Suprapubic skin (tissue), 4 donors: ENCODE measurements at places on chromosomes 7 and 10. TPM values are rescaled to one million over a fixed set of nuclear protein-coding genes. Genes with fewer than 3 reads are reported as not detected.
A peak's percentile ranks its signal among the peaks of the same experiment; 100 is the strongest.

CLDN4 gene
- 345 TPM for total RNA-seq

VPS37D gene
- total RNA-seq = 2.0 TPM

NACAD gene
- 1.4 TPM for total RNA-seq

PSD gene
- 4.8 TPM for total RNA-seq

GRCh38 chr10:4013651-4014121 is 228.7 kb upstream of the KLF6 start:
- DNase-seq = no peak

DNA sequence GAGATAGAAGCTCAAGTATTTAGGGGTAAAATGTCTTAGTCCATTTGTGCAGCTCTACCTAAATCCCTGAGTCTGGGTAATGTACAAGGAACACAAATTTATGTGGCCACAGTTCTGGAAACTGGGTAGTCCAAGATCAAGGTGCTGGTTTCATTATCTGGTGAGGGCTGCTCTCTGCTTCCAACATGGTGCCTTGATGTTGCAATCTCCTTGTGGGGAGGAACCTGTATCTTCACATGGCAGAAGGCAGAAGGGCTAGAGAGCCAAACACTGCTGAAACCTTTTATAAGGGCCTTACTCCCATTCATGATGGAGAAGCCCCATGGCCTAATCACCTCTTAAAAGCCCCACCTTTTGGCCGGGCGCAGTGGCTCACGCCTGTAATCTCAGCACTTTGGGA is 8.7 kb upstream of the BAZ1B start:
- no peak for DNase-seq

- DNase-seq = no peak
These were observed 73.6 kb upstream of the RNF32 start for GRCh38 chr7:156566812-156567549.

- no peak for DNase-seq
These were observed 725.8 kb downstream of the PARD3 start for GRCh38 chr10:34089253-34089652.

GRCh38 chr7:138886501-138886917 is 88.5 kb upstream of the ATP6V0A4 start:
- no peak for DNase-seq

DNA sequence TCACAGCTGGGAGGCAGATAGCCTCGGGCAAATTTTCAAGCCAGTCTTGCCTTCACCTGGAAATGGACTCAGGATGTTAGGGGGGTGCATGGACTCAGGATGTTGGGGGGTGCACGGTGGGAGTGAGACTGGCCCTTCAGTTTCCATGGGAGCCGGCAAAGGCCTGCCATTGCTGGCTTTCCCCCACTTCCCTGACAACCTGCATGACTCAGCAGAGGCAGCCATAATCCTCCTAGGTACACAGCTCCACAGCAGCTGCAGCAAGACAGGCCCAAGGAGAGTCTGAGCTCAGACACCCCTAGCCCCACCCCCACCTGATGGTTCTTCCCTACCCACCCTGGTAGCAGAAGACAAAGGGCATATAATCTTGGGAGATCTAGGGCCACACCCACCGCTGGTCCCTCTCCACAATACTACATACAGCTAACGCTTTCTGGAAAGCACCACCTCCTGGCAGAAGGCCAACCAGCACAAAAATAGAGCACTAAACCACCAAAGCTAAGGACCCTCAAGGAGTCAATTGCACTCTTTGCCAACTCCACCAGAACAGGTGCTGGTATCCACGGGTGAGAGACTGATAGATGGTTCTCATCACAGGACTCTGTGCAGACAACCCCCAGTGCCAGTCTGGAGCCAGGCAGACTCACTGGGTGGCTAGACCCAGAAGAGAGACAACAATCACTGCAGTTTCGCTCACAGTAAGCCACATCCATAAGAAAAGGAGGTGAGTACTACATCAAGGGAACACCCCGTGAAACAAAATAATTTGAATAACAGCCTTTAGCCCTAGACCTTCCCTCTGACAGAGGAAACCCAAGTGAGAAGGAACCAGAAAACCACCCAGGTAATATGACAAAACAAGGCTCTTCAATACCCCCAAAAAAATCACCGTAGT is 18.3 kb downstream of the C7orf25 start:
- DNase-seq = no peak

- no peak for DNase-seq
These were observed 3.1 kb downstream of the KLLN start for GRCh38 chr10:87860156-87860795.

DNA sequence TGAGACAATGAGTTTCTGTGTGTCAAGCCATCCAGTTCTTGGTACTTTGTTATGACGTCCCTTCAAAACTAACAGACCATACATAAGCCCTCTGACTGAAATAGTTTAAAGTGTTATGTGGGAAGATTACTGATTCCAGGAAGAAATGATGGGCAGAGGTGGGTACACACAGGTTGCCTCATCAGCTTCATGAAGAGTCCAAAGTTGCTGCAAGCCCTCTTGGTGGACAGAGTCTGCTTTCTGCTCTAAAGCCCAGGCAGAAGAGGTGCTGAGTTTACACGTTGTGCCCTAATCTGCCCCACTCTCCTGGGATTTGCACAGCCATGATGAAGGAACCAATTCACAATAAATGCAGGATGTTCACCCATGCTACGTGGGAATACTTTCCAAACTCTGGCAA is 187.4 kb downstream of the PARD3 start:
- no peak for DNase-seq

GRCh38 chr7:1842321-1843221 is 172.5 kb downstream of the ELFN1 start:
- DNase-seq = peak; percentile 46

DNA sequence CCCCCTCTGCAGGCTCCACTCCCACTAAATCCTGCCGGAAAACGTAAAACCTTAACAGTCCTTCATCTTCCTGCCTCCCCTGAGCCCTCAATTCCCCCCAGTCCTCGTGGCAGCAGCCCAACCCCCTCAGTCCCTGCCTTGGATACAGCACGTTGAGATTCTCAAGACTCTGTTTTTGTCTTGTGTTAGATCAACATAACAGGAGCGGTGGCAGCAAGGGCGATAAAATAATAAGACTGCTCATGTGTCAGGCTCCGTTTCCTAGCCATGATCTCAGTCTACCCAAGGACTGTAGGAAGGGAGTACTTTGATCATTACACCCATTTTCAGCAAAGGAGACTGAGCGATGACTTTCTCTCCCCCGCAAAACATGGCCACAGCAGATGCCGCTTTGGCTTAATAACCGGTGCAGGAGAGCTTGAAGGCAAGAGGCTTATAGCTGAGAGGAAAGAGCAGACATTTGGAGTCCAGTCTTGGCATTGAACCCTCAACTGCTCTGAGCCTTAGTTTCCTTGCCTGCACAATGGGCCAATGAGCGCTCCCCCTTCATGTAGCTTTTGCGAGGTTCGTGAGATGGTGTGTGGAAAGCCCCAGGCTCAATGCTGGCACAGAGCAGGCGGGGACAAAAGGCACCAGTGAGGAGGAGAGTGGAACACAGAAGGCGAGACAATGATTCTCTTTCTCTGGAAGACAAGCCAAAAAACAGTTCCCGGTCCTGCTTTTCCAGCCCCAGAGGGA is 42.1 kb upstream of the PCBD1 start:
- DNase-seq = no peak

DNA sequence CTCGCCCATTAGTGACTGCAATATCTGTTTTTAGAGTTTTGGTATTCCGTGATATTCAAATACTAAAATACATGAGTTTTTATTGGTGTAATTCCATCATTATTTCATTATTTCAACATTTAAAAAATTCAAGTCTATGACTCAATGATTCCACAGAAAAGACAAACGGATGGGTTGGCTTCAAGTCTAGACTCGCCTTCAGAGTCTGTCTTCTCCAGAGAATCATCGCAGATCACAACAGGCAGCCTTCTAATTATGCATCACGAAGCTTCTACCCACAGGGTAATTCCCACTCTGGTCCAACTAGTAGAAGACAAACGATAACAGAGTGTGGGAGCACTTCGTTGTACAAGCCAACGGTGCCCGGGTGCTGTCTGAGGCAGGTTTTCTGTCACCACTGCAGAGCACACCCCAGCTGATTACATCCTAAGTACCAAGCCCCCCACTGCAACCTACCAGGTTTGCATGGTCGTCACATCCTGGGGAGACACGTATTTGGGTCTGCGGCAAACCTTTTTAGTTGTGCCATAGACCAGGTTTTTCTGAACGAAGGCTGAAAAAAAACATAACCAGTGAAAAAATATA is 28.9 kb downstream of the PARP12 start:
- no peak for DNase-seq

DNA sequence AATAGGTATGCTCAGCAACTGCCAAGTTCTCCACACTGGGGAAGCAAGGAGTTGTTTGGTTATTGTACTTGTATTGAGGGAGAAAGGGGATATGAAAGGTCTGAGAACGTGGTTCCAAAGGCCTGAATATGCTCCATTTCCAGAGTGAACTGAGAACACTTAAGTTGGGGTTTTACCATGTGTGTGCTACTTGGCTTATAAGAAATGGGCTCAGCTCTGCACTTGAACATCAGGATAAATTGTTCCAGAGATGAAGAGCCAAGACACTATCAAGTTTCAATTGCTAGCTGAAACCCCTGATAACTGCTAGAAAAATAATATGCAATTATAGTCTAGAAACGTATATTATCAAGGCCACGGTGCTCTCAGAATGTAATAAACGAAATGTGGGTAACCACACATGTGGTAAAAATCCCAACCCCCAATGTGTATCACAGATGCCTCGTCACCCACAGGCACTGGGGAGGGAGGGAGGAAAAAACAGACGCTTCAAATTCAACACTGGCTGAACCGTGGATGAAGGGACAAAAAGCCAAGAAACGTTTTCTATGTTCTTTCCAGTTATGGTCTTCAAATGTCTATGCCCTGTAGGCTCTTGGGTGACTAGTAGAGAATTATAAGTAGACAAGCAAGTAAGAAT is 16.3 kb downstream of the ELMO1 start:
- no peak for DNase-seq

- no peak for DNase-seq
These were observed 45.7 kb downstream of the EBF3 start for GRCh38 chr10:129918401-129918800.
